A673 (cell line): ENCODE measurements at places on chromosomes 5 and 9. TPM values are rescaled to one million over a fixed set of nuclear protein-coding genes. Genes with fewer than 3 reads are reported as not detected.
A peak's percentile ranks its signal among the peaks of the same experiment; 100 is the strongest.

GRCh38 chr9:89483592-89484474 lies 14.1 kb downstream of the SEMA4D start:
- H3K36me3 ChIP-seq = no peaks in the 10 kb centered on the region
- no peaks in the 10 kb centered on the region for H3K27me3 ChIP-seq
- no peak for DNase-seq
- H3K4me1 ChIP-seq = no peaks in the 10 kb centered on the region
- no peak overlapping the region for H3K4me3 ChIP-seq

DNA sequence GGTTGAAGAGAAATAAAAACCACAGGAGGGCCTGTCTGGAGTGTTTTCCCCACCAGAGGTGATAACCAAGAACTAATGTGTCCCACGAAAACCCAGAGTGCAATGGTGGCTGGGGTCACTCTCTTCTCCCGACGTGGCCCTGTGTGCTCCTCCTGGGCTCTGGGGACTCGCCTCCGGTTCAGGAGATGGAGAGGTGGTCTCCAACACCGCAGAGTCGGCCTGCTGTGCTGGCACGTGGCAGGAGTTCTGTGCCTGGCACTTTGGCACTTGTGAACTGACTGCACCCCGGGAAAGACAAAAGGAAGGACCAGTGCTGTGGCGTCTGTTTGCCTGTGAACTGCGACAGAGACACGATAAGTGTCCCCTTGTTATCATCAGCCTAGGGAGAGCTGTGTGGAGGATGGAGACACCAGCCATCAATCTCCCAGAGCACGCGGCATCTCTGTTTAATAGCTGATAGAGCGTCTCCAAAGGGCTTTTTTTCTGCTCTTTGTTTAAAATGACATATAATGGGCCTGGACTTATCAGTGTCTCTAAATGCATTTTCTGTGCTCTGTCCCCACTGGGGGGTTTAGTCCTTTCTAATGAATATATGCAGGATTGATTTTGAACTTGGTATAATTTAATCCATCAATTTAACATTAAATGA lies 98.3 kb downstream of the MRPL36 start:
- no peaks in the 10 kb centered on the region for H3K36me3 ChIP-seq
- peaks cover 19% of the 10 kb centered on the region for H3K27me3 ChIP-seq
- no peak overlapping the region for H3K4me3 ChIP-seq
- no peaks in the 10 kb centered on the region for H3K4me1 ChIP-seq
- H3K27ac ChIP-seq = no peak overlapping the region

DNA sequence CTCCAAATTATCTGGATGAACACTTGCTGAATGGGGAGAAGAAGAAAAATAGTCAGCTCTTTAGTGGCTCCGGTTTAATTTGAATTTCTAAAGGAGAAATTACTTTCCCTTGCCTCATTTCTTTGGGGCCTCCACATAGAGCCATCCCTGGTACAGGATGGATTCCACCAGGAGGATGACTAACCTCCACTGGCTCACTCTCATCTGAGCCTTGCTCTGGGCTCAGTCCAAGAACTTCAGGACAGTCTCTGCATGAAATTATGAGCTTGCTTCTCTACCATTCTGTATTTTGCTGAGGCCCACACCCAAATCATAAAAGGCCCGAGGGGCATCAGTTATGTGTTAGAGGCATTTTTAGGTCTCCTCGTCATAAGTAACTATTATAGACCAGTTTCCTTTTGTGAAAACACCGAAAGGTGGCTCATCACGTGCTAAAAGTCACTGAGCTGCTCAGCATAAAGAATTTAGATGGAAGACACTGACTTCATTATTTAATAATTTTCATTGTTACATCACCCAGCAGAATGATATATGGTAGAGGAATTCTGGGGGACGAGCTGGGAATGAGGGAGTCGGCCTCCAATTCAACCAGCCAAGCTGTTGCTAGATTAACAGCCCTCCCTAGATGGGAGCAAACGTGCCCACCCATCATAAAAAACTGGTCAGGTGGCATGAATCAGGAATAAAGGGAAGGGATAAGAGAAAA lies 222.1 kb downstream of the TARS1 start:
- no peak for DNase-seq
- H3K27ac ChIP-seq = no peak overlapping the region
- H3K27me3 ChIP-seq = no peaks in the 10 kb centered on the region
- no peaks in the 10 kb centered on the region for H3K36me3 ChIP-seq

GRCh38 chr9:98899408-98900056 lies 44.2 kb upstream of the COL15A1 start:
- H3K4me1 ChIP-seq = peaks cover 12% of the 10 kb centered on the region
- peak; percentile 73 for DNase-seq
- no peak overlapping the region for H3K27ac ChIP-seq
- H3K36me3 ChIP-seq = no peaks in the 10 kb centered on the region

- H3K4me1 ChIP-seq = no peaks in the 10 kb centered on the region
- no peak for DNase-seq
- H3K4me3 ChIP-seq = no peak overlapping the region
- no peak overlapping the region for H3K27ac ChIP-seq
- H3K36me3 ChIP-seq = no peaks in the 10 kb centered on the region
Measured at GRCh38 chr5:176822793-176823481, 12.6 kb downstream of the UNC5A start.

- H3K36me3 ChIP-seq = no peaks in the 10 kb centered on the region
- H3K27me3 ChIP-seq = no peaks in the 10 kb centered on the region
- no peak overlapping the region for H3K4me3 ChIP-seq
- H3K4me1 ChIP-seq = peaks cover 8% of the 10 kb centered on the region
Measured at GRCh38 chr5:124700333-124700732, 46.1 kb downstream of the ZNF608 start.

DNA sequence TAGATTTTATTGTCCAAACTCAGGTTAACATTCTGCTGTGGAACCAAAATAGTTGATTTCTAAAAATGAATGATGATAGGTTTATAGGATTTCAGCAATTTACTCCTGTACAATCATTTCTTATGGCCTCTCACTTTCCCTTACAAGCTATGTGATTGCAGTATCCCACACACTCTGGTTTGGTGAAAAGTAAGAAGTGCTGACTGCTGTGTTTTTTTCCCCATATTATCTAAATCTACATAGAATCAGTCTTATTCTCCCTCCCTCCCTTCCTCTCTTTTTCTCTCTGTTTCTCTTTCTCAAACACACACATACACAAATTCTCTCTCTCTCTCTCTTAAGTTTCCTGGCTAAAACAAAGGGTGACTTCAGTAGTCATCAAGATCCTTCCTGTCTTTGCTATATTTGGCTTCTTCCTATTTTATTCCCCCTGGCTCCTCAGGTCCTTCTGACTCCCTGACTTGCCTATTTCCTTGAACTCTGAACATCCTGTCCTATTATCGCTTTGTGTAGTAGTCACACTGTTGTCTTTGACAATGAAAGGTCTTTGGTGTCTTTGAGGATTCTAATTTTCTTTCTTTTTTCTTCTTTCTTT lies 55.9 kb upstream of the HAPLN1 start:
- no peaks in the 10 kb centered on the region for H3K27me3 ChIP-seq
- DNase-seq = no peak
- H3K36me3 ChIP-seq = no peaks in the 10 kb centered on the region
- no peak overlapping the region for H3K27ac ChIP-seq
- H3K4me1 ChIP-seq = no peaks in the 10 kb centered on the region

DNA sequence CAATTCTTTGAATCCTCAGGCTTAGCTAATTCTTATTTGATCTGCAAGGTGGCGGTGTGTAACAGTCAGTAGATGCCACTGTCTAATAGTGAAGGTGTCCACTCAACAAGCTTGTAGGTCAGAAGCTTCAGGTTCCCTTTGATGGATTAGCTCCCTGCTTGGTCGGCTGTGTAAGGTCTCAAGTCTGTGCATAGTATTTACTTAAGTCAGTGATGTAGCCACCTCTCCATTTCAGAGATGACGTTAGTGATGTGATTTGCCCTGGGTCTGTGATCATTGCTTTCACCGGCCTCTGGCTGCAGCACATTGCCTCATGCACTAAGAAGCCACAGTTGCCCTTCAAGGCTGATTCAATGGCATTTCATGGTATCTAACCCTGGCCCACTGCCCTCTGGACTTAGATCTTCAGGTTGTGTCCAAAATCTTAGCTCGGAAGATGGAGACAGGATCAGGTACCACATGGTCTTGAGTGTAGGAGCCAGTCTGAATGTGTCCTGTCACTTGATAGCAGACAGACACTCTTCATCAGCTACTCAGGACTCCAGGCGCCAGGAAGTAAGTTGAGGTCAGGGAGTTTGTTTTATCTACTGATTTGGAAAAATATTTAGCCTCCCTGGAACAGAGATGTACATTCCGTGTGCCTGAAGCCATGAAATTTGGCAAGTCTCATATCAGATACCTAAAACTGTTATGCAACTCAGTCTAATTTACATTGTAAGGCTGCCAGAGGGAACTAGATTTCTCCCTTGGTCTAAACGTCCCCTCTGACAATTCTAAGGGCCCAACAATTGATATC lies 42.9 kb downstream of the SUB1 start:
- no peaks in the 10 kb centered on the region for H3K36me3 ChIP-seq

DNA sequence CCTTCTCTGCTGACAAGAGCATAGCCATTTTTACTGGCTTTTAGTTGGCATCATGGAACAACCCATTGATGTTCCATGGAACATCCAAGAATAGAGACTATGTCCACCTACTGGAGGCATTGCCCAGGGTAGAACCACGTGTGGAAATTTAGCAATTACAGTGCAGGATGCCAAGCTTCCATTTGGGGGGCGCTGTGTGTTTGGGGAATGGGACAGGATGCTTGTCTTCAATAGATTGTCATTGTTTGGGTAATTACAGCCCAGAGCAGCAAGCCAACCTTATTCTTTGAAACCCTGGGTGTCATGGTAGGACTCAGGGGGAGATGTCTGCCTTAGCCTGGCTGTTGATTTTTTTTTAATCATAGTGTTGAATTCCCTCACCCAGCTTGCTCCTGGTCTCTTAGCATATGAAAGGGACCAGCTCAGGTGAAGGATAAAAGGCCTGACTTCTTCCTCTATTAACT lies 171.1 kb downstream of the DOCK2 start:
- DNase-seq = peak; percentile 10
- no peaks in the 10 kb centered on the region for H3K27me3 ChIP-seq
- H3K27ac ChIP-seq = no peak overlapping the region
- peaks cover 8% of the 10 kb centered on the region for H3K4me1 ChIP-seq

GRCh38 chr5:171823269-171823668 lies 37.7 kb downstream of the SMIM23 start:
- no peak overlapping the region for H3K27ac ChIP-seq
- no peaks in the 10 kb centered on the region for H3K36me3 ChIP-seq
- no peak overlapping the region for H3K4me3 ChIP-seq
- peaks cover 10% of the 10 kb centered on the region for H3K27me3 ChIP-seq
- DNase-seq = no peak
- no peaks in the 10 kb centered on the region for H3K4me1 ChIP-seq

The PCDHB12 gene
- total RNA-seq = 5.1 and 6.7 TPM in 2 replicates

The GCNT4 gene
- total RNA-seq = 1.9 and 2.5 TPM in 2 replicates

The SPATA31E1 gene
- total RNA-seq = not detected in 2 replicates

The STING1 gene
- total RNA-seq = 29.4 and 30.7 TPM in 2 replicates

The MUSK gene
- total RNA-seq = not detected in 2 replicates

The RETREG1 gene
- 5.1 and 5.7 TPM in 2 replicates for total RNA-seq
